ENCODE measurements at places on chromosomes 3 and 15. TPM values are rescaled to one million over a fixed set of nuclear protein-coding genes. Genes with fewer than 3 reads are reported as not detected.

MST1R gene
- total RNA-seq, result 1.6 TPM

EXD1 gene
- not detected for total RNA-seq

DNA sequence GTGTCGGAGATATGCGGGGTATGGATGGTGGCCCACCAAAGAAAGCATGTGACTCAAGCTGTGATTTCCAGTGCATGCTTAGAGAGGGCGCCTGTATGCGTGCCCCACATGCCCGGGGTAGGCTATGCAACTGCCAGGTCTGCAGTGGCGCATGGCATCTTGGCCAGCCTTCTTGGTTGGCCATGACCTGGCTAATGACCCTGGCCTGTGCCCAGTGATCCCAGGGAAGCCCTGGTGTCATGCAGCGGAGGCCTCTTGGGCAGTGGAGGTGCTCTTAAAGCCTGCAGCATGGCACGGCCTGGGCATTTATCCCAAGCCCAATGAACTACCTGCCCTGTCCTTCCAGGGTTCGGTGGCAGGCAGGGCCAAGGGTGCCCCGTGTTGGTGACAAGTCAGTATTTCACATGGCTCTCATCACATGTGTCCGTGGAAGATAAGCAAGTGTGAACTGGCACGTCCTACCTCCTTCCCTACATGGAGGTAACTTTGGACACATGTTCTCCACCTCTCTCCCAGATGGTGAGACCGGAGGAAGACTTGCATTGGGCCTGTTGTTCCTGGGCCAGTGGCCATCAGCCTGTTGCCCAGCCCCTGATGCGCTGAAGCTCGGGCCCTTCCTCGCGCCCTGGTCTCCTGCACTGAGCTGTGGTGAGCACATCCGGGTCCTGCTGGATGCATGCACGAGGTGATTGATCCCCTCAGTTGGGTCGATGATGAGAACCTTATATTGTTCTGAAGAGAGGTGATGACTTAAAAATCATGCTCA, 192.0 kb downstream of the UBE3A start:
- DNase-seq, result no peak

GRCh38 chr15:81120069-81120468, 14.0 kb upstream of the CFAP161 start:
- DNase-seq, result no peak

DNA sequence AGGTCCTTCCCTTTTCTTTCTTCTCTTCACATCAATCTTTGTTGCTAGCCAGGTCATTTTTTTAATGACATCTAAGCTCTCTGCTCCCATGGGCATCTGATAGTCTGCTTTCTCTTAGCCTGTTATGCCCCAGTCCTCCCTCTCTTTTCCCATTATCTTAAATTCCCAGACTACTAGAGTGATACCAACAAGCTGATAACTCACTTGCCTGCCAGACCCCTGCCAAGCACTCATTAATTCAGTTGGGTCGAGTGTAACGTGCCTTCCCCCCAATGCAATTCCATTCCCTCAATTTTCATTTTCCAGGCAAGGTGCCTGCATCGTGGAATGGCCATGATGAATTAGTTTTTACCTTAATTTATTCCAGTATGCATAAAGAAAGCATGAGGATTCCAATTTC, 450.8 kb upstream of the ADAMTS9 start:
- DNase-seq, result no peak

DNA sequence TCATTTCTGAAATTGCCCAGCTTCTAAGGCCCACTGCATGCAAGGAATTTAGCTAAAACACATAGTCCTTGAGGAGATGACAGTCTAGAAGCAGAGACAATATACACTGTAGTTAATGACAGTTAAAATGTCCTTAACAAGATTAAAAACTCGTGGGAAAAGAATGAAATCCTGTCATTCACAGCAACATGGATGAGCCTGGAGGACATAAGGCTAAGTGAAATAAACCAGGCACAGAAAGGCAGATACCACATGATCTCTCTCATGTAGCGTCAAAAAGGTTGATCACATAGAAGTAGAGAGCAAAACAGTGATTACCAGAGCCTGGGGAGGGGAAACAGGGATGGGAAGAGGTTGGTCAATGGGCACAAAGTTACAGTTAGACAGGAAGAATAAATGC, 36.3 kb upstream of the GOLGA8J start:
- no peak for DNase-seq

GRCh38 chr3:11626084-11626463, 17.6 kb downstream of the VGLL4 start:
- peak; percentile 42 for DNase-seq

DNA sequence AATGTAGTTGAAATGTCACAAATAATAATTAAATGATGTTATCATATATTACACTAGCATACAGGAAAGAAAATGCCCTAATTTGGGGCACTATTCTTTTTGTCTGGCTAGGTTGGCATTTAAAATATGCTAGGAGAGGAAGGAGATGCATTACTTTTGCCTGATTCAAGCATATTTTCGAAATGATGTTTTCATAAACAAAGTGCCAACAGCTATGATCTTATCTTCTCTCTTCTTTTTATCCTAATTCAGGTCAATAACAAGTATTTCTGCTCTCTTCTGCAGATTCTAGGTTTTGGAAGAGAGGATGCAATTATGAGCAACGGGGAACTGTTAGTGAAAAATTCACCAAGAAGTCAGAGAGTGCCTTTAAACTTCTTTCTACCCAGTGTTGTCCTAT, 55.8 kb upstream of the NR2F2 start:
- no peak for DNase-seq

DNA sequence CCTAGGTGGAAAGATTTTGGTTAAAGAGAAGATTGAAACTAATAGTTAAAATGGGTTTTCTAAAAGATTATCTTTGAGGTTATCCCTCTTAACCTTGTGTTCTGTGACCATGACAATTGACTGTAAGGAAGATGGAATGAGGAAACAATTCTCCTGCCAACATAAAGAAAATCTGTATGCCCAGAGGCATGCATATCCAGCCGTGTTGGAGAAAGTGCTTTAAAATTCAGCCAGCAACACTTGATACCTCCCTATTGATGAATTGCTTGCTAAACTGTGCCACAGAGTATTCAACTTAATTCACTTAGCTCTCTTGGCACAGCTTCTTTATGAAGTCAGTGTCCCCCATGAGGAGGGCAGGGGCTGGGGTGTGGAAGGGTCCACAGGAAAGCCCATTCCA, 203.5 kb downstream of the UBE2E2 start:
- no peak for DNase-seq

DNA sequence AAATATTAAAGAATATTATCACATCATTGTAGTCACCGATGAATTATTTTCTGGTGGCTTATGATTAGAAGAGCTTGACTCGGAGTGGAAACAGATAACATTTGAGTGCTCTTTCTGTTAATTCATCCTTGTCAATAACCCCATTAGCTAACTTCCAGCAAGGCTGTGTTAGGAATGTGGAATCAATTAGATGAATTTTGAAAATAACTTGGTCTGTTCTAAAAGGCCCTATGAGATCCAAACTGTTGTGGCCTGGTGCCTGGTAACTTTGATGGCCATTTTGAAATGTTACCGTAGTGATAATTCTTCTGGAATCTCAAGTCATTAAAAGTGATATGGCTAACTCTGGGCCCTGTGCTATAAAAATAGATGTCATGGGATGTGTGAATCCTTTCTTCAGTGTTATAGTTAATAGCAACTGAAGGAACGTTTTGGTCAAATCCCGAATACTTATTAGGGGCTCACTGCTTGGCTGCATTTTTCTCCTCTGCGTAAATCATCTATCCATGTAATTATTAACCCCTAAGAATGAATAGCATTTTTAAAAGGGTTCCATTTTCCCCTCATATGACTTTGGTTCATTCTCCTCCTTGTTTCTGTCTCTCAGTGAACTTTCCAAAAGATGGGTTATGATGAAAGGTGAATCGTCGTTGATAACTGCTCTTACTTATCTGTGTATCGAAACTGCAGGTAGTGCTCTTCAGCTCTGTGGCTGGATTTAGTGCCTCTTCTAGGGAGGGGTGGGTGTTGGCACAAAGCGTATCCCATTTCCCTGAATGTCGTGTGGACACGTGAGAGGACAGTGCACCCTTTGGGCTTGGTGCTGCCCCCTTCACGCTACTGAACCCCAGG, 82.7 kb downstream of the IGF1R start:
- DNase-seq, result no peak

KCNH8 gene
- not detected for total RNA-seq

ACTRT3 gene
- 1.3 TPM for total RNA-seq

GRCh38 chr3:113094337-113095221, 103.8 kb downstream of the GTPBP8 start:
- no peak for DNase-seq

GRCh38 chr3:15520185-15520584, 1.3 kb downstream of the COLQ start:
- DNase-seq, result no peak

DNA sequence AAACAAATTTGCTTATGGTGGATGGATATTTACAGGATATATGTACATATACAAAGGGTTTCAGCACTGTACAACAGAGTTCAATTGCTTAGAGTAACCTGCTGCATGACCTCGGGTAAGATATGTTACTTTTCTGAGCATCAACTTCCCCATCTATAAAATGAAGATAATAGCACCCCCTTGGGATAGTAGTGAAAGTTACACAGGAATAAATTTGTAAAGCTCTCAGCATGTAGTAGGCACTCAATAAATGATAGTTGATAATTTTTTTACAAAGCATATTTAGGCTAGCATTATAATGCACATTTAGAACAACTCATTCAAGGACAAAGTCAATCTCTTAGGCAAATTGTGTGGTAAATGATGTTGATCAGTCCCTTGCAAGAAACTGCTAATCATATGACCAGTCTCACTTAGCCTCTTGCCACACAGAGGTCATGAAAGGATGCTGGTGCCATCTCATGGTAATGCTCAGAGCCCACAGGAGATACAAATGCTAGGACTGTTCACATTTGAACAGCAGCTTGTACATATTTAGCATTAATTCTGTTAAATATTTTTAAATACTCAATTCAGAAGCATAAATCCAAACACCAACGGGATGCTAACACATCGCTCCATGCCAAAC, 123.9 kb downstream of the MAGI1 start:
- DNase-seq, result no peak

IL20RB gene
- total RNA-seq, result 1.5 TPM

- DNase-seq, result no peak
Measured at GRCh38 chr3:128084675-128085021, 32.4 kb downstream of the SEC61A1 start.

- no peak for DNase-seq
Measured at GRCh38 chr15:53834214-53834613, 74.8 kb upstream of the WDR72 start.

GRCh38 chr3:110562621-110563020, 509.0 kb upstream of the NECTIN3 start:
- no peak for DNase-seq

DNA sequence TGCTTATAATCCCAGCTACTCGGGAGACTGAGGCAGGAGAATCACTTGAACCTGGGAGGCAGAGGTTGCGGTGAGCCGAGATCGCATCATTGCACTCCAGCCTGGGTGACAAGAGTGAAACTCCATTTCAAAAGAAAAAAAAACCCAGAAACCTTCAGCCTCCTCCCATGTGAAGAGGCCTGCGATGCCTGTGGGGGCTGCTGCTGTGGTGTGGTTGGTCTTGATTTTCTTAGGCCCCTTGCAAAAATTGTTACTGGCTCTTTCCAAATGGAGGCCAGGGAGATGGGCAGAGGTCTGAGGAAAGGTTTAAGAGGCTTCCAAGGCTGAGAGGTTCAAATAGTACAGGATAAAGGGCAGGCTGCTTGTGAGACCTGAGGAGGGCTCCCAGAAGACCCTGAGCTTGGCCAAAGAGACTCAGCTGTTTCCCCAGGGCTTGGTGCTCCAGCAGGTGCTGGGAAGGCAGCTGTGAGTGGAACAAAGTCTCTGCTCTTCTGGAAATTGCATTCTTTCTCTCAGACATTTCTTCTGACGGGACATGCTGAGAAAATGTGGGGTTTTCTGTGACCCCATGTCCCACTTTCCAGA, 18.4 kb downstream of the GCSAM start:
- no peak for DNase-seq

INSYN1 gene
- not detected for total RNA-seq

DNA sequence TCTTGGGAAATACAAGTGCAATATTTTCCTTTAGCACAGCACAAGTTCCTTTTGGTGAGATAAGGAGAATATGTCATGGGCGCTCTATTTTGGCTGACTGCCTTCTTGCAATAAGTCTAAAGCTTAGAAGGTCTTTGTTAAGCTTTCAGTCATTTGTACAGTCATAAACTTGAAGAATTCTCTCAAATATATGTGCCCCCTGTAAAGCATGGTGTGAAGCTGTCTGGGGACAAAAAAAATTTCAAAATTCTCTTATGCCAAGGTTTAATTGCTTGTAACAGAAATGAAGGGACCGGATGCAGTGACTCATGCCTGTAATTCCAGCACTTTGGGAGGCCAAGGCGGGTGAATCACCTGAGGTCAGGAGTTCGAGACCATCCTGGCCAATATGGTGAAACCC, 21.7 kb upstream of the ARID3B start:
- DNase-seq, result no peak

- DNase-seq, result no peak
Measured at GRCh38 chr15:90291679-90292356, 26.3 kb downstream of the NGRN start.

DNA sequence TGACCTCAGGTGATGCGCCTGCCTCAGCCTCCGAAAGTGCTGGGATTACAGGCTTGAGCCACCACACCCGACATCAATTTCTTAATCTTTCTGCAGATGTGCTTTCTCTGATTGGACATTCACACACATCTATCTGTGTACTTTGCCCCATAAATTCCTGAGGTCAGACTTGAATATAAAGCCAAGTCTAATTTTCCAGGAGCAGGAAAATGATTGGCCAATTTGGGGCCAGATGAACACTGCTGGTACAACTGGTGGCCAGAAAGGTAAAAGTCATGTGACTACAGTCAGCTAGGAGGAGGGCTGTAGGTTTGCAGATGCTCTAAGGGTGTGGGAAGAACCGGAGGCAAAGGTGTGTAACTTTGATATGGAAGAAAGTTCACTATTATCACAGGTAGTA, 3.2 kb upstream of the RAD51 start:
- DNase-seq, result no peak

GRCh38 chr3:104974316-104974715, 392.4 kb upstream of the ALCAM start:
- DNase-seq, result no peak

GOLGA8J gene
- total RNA-seq, result not detected
